Cardiac fibroblast (primary cell): ENCODE measurements at places on chromosomes 4 and X.

GRCh38 chr4:70589785-70590184 is 2.3 kb upstream of the AMBN start:
- DNase-seq: no peak

GRCh38 chr4:53617101-53617680 is 25.9 kb upstream of the LNX1 start:
- DNase-seq: no peak

GRCh38 chrX:55754861-55755294 is 37.3 kb downstream of the RRAGB start:
- DNase-seq: no peak

DNA sequence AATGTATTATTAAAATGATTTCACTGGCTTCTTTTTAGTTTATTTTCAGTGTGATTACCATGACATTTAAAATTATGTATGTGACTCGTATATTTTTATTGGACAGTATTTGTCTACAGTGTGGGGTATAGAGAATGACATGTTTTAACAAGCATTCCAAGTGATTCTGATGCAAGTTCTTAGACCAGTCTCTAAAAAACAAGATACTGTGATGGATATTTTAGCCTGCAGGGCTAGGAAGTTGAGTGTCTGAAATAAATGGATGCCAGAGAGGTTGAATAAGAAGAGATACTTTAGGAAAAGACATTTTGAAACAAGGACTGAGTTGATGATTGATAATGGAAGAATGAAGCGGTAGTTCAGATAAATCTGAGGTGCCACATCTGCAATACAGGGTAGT is 3.5 kb upstream of the MAD2L1 start:
- peak; percentile 46 for DNase-seq

DNA sequence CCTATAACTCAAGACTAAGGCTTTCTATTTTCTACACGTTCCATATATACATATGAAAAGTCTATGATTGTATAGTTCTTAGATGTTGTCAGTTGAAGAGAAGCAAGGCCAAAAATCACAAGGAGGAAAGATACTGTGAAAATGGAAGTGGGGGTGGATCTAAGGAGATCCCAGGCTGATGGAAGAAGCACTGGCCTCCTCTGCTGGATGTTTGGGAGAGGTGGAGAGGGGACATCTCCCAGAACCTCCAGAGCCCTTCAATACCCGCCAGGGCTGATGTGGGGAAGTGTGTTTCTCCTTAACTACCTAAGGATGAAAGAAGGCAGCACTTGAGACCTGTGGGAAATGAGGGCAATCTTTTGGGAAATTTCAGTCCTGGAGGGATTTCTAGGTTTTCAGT is 67.4 kb downstream of the RASGEF1B start:
- DNase-seq: no peak

DNA sequence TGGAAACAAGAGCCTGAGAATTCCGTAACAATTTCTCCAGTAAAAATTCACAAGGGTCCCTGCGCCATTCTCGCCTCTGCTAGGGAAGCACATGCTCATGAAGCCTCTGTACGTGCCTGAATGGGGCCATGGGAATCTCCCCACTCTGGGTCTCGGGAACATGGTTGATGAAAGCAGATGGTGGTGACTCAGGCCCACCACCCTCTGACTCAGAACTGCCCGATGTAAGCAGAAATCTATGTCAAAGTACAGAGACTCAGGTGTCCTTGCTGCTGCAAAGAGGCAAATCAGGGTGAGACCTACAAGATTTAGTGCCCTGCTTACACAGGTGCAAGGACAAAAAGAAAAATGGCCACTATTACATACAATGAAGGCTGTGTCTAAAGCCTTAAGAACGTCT is 65.0 kb downstream of the SCD5 start:
- no peak for DNase-seq

DNA sequence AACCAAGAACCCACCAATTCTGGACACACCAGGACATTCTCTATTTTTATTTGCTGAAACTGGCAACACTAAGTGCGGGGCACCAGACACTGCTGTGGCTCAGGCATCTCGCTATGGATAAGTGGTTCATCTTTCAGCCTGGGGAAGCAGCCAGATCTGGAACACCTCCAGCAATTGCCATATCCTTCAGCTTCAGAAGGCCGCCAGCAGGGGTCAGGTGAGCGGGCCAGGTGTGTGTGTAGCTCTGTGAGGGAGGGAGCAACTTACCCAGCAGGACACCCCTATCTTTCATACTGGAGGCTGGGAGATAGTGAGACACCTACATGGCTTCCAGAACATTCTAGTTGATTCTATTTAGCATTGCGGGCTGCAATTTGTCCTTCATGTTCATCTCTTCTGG is 57.0 kb upstream of the GBA3 start:
- DNase-seq: no peak

GRCh38 chr4:48680848-48681568 is 99.1 kb downstream of the FRYL start:
- DNase-seq: no peak

GRCh38 chr4:103012551-103012950 is 7.0 kb downstream of the SLC9B1 start:
- DNase-seq: peak; percentile 18

GRCh38 chr4:133597251-133597650 is 448.2 kb downstream of the PCDH10 start:
- no peak for DNase-seq

DNA sequence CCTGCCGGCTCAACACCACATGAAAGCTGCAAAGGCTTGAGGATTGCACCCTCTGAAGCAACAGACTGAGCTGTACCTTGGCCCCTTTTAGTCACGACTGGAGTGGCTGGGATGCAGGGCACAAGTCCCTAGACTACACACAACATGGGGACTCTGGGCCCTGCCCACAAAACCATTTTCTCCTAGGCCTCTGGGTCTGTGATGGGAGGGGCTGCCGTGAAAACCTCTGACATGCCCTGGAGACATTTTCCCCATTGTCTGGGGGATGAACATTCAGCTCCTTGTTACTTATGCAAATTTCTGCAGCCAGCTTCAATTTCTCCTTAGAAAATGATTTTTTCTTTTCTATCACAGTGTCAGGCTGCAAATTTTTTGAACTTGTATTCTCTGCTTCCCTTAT is 123.5 kb upstream of the SMARCAD1 start:
- DNase-seq: no peak

GRCh38 chr4:84479663-84480062 is 19.4 kb downstream of the NKX6-1 start:
- no peak for DNase-seq

- no peak for DNase-seq
These were observed 38.5 kb upstream of the POU3F4 start for GRCh38 chrX:83469551-83469950.

DNA sequence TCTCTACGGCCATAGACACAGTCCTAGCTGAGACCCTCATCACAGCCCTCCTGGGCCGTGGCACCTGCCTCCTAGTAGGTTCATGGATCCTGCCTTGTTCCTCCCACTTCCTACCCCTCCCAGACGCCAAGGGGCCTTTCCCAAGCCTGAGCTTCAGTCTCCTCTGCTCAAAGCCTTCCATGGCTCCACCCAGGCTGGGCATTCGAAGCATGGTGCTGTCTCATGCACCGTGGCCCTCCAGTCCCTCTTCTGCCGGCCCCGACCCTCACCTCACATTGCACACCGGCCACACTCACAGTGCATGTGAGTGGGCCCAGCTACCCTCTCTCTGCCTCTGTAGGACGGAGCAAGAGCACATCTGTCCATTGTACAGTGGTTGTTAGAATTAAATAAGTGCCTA is 21.7 kb upstream of the KIAA0232 start:
- DNase-seq: no peak

GRCh38 chr4:169079942-169080827 is 70.1 kb upstream of the CBR4 start:
- peak; percentile 74 for DNase-seq

DNA sequence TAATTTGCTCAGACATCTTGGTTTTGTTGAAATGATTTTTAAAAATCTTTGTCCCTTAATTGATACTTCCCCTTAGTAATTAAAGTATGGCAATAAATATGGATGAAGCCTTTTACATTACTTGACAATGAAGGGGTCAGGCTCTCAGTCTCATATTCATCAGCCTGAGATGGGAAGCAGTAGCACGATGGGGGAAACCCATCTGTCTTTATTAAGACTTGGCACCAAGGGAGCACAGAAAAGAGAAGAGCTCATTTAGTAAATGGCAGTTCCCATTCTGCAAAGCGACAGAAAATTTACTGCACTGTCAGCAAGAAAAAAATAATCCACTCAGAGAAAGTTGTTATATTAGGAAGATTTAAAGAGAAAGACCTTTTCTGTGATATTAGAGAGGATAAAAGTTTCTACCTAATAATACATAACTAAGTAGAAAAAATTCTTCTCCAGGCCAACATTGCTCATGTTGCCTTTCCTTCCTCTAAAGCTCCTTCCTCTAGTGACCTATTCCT is 7.9 kb upstream of the SERTM2 start:
- no peak for DNase-seq

DNA sequence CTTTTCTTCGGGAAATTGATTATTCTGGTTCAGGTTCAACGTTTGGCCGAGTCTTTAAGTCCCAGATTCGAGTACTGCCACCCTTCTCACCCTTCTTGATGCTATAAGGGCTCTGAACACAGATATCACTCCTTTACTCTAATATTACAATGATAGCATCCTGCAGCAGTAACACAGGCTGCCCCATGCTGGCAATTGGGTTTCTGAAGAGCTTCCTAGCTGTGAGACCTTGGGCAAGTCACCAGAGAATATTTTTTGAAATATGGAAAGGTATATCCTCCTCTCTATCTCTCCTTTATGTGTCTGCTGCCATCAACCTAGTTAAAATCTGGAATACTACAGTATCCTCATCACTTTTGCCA is 297 bp upstream of the MTMR8 start:
- DNase-seq: no peak
